HTR-8/SVneo (cell line): ENCODE measurements at places on chromosomes 6 and 20.

- no peak for DNase-seq
These were observed 988.2 kb upstream of the MAP3K7 start for GRCh38 chr6:91575032-91575431.

GRCh38 chr20:9112541-9113515, 43.9 kb downstream of the PLCB4 start:
- DNase-seq: peak; percentile 60

- no peak for DNase-seq
These were observed 244.8 kb upstream of the KCNG1 start for GRCh38 chr20:51267679-51268078.

DNA sequence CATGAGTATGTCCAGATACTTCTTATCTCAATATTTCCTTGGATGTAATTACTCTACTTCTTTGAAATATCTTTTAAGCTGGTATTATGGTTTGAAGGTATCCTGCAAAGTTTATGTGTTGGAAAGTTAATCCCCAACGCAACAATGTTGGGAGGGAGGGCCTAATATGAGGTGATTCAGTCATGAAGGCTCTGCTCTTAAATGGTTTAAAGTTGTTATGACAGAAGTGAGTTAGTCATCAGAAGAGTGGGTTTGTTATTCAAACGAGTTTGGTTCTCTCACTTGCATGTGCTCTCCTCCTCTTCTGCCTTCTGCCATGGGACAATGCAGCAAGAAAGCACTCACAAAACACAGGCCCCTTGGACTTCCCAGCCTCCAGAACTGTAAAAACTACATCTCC, 176.3 kb downstream of the KCNQ5 start:
- no peak for DNase-seq

DNA sequence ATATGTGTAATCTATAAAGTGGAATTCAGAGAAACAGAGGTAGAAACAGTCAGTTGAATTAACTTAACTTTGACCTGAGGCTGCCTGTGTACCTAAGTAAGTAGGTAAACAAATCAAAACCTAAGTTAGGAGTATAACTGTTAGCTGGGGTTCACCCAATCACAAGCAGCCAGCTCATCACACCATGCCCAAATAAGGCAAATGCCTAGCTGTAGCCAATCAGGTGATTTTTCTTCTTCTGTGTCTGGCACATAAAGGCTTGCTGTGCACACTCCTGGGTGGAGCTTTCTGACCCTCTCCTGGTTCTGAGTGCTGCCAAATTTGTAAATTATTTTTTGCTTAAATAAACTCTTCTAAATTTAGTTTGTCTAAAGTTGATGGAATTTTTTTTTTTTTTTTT, 54.7 kb upstream of the TRIM39 start:
- no peak for DNase-seq

GRCh38 chr6:30006170-30007131, 54.6 kb upstream of the POLR1H start:
- no peak for DNase-seq

DNA sequence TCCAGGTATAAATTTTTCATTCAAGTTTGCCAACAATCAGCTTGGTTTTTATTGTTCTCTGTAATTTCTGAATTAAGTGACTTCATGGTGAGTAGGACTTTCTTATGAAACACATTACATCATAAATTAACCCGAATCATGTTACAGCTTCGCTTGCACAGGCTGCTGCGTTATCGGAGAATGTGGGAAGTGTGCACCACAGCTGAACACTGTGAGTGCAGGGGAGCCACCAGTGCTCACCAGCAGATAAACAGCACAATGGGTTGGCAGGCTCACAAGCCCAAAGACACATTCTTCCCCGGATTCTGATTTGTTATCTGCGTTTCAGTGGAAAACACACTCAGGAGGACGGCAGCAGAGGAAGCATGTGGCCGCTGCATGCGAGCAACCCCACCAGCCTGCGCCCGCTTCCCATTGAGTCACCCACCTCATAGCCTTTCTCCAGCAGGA, 121.1 kb downstream of the GMDS start:
- DNase-seq: no peak

GRCh38 chr6:84811351-84811750, 47.0 kb upstream of the TBX18 start:
- DNase-seq: no peak

GRCh38 chr20:53948383-53949318, 121.7 kb downstream of the BCAS1 start:
- DNase-seq: no peak

GRCh38 chr20:40046703-40047102, 642.3 kb downstream of the MAFB start:
- no peak for DNase-seq

GRCh38 chr6:35497571-35498421, 917 bp upstream of the TEAD3 start:
- DNase-seq: peak; percentile 75

GRCh38 chr6:167502471-167502870, 177.6 kb downstream of the TTLL2 start:
- DNase-seq: no peak

DNA sequence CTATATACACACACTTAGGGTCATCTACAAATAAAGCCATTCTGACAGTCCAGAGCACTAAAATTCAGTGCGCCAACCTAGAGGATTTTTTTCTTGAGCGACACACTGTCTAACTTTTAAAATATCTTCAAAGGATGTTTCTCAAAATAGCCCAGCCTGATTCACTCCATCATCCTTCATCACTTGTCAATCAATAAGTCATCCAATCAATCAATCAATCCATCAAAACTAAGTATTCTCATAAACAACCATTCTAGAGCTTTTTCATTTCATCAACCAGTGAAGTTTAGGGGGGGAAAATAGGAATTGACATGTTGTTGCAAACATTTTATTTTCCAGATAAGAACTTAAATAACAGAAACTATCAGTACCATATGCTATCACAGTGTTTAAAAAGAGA, 183.2 kb downstream of the HDGFL1 start:
- DNase-seq: no peak

DNA sequence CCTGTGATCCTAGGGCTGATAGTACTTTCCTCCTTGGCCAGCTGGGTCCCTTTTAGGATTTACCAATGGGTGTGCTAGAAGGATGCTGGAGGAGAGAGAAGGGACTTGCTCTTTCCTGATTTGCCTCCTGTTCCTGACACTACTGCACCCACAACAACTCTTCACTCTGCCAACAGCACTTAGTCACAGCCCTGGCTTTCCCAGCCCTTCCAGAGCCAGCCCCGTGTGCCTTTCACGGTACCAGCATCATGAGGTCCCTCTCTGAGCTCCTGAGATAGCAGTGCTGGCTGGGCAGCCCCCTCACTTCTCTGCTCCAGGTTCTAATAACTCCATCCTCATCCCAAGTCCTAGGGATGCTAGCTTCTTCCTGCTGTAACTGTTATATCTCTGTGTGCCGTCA, 80.9 kb downstream of the DNAH8 start:
- no peak for DNase-seq
